SJSA1 (cell line): ENCODE measurements at places on chromosomes 1 and 21. TPM values are rescaled to one million over a fixed set of nuclear protein-coding genes. Genes with fewer than 3 reads are reported as not detected.
A peak's percentile ranks its signal among the peaks of the same experiment; 100 is the strongest.

- peak; percentile 16 for DNase-seq
Observed at GRCh38 chr1:160767395-160768294, 28.3 kb upstream of the LY9 start.

FALEC gene
- not detected in 2 replicates for total RNA-seq

GRCh38 chr1:36913016-36913415, 121.3 kb downstream of the GRIK3 start:
- no peak for DNase-seq

TCHH gene
- 0.05 TPM in 1 of 2 replicates, not detected in the other for total RNA-seq

DNA sequence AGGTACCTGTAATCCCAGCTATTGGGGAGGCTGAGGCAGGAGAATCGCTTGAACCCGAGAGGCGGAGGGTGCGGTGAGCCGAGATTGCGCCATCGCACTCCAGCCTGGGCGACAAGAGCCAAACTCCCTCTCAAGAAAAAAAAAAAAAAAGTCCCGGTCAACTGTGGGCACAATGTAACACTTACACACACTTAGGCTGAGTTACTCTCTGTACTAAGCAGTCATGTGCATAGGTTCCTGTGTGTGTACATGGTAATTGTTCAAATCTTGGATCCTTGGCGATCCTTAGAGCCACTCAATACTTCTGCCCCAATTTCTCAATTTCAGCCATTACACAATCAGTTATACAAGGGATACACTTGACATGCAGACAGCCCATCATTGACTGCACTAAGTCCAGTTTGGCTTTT, 11.6 kb downstream of the SDCCAG8 start:
- no peak for DNase-seq

GRCh38 chr1:205255941-205256780, 28.4 kb downstream of the TMCC2 start:
- DNase-seq, result peak; percentile 73

KRTAP20-3 gene
- not detected in 2 replicates for total RNA-seq

RGS18 gene
- not detected in 2 replicates for total RNA-seq

DNA sequence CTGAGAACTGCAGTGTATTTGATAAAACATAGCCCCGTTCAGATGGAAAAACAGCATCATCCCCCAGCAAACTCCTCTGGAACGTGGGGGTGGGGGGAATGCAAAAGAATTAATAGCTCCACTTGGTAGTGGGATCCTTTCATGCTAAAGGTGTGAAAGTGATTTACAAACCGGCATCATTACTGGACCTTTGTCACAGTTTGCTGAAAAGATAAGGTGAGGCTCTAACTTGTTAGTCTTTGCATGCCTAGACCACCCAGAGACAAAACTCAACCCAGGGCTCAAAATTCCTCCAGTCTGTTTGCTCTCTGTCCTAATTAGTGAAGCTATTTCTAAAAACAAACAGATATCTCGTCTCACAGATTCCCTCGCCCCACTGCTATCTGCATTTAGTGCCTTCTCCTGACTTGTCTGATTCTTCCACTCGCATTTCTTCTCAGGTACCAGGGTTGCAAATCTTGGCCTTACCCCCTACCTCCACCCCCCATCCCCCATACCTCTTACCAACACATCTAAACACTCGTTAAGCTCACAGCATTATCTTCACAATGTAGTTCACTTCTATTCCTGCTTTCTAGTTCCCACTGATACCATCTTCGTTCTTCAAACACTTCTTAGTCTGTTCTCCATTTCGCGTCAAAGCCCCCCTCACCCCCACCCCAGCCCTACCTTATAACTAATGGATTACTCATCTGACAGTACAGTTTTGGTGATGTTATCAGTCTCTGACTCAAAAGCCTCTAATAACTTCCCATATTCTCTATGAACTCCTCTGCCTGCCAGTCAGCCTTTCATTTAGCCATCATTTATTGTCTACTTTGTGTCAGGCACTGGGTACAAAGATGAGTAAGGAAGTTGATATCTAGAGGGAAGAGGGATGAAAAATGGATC, 11.8 kb downstream of the IER5 start:
- DNase-seq, result peak; percentile 52

GRCh38 chr1:222933273-222933672, 118.4 kb downstream of the DISP1 start:
- DNase-seq, result no peak

CYP4Z1 gene
- total RNA-seq, result not detected in 2 replicates

LDLRAD1 gene
- total RNA-seq, result not detected in 2 replicates

GRCh38 chr1:205978676-205979075, 24.5 kb downstream of the RAB7B start:
- DNase-seq, result no peak

PHTF1 gene
- total RNA-seq, result 38.3 and 42.4 TPM in 2 replicates

- no peak for DNase-seq
Observed at GRCh38 chr1:107326824-107327445, 186.1 kb downstream of the NTNG1 start.

ZSCAN20 gene
- 5.3 and 8.5 TPM in 2 replicates for total RNA-seq

ALPL gene
- 269 and 410 TPM in 2 replicates for total RNA-seq

CCDC24 gene
- total RNA-seq, result 1.7 and 4.1 TPM in 2 replicates
